ENCODE measurements at places on chromosomes 12 and 14. TPM values are rescaled to one million over a fixed set of nuclear protein-coding genes. Genes with fewer than 3 reads are reported as not detected.

DNA sequence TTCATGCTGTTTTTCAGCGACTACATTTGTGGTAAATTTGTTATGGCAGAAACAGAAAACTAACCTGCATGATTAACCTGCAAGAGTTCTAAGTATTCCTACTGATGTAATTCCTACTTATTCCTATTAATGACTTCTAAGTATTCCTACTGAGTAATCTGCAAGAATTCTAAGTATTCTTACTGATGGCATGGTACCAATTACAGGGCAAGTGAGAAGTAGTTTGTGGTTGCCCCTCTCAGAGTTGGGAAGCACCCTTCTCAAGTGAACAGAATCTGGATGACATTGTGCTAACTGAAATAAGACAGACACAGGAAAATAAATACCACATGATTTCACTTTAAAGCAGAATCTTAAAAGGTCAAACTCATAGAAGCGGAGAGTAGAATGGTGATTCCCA lies 100.9 kb upstream of the CPNE8 start:
- no peak for DNase-seq

DNA sequence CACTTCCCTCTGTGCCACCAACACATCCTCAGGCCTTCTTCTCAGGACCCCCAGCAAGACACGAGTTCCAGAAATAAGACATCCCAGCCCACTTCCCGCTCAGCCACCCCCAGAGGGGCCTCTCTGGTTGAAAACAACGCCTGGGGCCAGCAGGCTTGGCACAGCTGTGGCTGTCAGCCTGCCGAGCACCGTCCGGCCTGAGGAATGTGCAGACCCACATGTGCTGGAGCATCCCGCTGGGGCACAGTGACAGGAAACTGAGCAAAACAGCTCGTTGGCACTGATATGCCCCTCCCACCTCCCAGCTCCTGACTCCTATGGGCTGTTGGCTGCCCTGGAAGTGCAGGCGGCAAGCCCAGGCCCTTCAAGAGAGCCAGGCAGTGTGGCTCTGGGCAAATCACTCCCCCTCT lies 1.4 kb downstream of the SYNE3 start:
- DNase-seq: peak; percentile 74

DNA sequence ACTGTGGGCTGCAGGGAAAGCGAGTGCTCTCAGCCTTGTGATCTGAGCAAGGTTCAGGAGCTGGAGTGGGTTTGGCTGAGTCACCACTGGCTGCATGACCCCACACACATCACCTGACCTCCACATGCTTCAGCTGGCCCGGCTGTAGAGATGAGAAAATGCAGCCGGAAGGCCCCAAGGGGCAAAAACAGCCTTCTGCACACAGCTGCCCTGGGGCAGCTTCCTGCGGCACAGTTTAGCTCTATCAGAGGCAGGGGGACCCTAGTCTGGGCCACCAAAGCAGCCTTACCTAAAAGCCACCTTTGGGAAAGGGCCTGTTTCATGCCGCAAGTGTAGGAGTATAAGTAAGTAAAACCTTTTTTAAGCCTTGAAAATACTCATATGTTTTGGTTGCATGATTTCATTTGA lies 123.3 kb downstream of the SSPN start:
- peak; percentile 61 for DNase-seq

DNA sequence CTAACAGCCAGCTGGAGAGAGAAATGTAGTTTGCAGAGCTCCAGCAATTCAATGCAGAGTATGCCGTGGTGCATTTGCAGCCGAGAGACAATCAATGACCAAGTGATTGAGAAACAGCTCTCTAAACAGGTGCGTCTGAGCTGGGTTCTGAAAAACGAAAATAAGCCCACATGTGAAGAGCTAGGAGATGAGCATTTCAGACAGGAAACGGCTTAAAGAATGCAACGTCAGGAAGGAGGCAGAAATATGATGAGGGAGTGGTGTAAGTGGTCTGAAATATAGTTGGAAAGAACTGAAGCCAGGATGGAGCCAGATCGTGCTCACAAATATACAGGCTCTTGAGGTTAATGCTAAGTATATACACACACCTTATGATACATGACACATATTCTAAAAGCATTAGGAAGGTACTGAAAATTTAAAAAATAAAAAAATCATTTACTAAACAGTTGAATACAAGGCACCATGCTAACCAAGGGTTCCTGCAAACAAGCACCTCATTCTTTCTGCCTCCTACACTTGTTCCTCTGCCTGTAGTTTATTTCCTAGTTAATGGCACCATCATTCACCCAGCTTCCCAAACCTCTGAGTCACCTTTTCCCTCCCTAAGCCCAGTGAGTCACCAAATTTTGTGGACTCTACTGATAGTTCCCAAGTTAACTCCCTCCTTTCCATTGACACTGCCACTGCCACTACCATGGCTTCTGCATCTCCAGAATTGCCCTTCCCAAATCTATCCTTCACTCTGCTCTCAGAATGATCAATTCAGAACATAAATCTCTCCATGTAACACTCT lies 2.3 kb upstream of the GARIN2 start:
- no peak for DNase-seq

DNA sequence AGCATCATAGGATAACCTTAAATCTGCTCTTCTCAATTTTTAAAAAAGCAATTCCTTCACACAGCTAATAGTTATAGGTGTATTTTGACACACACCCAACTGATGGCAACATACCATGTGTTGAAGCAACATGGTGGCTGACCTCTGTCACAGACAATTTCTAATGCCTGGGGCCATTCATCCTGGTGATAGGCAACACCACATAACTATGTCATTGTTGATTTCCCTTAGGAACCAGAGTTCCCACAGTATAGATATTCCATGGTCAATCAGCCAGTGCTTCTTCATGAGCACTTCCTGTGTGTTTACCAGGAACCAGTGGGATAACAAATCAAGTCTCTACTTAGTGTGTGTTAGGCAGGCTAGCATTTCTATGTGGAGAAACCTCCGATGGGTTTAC lies 88.3 kb downstream of the FIGNL2 start:
- no peak for DNase-seq

DNA sequence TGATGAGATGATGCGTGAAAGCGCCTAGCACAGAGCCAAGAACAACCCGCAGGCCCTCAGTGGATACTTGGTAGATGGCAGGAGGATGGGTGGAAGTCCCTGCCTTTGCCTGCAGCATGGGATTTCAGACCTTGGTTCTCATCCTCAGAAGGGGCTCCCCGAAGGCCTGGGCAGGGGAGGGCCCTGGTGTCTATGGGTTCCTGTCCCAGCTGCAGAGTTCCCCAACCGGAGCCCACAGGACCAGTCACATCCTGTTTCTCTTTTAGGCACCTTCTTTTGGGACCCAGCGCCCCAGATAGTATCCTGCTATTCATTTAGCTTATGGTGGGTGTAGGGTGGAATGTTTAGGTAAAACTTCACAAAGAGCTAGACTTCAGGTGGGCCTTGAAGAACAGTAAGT lies 55.5 kb downstream of the CALM1 start:
- no peak for DNase-seq

GRCh38 chr12:111570084-111570961 lies 28.8 kb downstream of the ATXN2 start:
- no peak for DNase-seq

Gene ZNF664
- total RNA-seq: 60.1 TPM

Gene SALL2
- total RNA-seq: 3.9 TPM

Gene CAPZA3
- not detected for total RNA-seq

Data from heart left ventricle (tissue), 16 donors.